Stimulated activated naive B cell treated with anti-CD40 and anti-IgM and Interleukin-4, amounts not matched to agents 10 μg/mL and 1 μg/mL and 100 μg/mL, for 72 hours (primary cell): ENCODE measurements at places on chromosomes 16 and 17.

- DNase-seq: no peak
These were observed 251.6 kb upstream of the FOXF1 start for GRCh38 chr16:86258713-86259112.

- DNase-seq: peak; percentile 93
These were observed at the start of gene KCTD13 for GRCh38 chr16:29925781-29926710. Gene KCTD13, minus strand, starts transcription at chr16:29926226. Its CDS starts 193 bp downstream, at chr16:29926033.

DNA sequence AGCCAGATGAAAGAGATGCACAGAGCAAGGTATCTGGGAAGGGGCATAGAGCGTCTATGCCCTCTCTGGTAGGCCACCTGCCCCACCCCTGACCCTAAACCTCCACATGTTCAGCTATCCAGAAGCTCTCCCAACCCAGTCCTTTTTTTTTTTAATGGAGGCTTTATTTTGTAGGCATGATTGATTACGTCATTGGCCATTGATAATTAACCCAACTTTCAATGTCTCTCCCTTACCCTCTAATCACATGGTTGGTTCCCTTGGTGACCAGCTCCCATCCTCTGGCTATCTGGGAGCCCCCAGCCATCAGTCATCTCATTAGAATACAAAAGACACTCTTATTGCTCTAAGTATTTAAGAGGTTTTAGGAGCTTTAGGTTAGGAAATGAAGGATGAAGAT lies 14.3 kb upstream of the CES5A start:
- DNase-seq: no peak

- no peak for DNase-seq
These were observed 83.4 kb downstream of the ZDHHC7 start for GRCh38 chr16:84927621-84928591.

GRCh38 chr16:12625068-12625467 lies 178.6 kb downstream of the CPPED1 start:
- no peak for DNase-seq

DNA sequence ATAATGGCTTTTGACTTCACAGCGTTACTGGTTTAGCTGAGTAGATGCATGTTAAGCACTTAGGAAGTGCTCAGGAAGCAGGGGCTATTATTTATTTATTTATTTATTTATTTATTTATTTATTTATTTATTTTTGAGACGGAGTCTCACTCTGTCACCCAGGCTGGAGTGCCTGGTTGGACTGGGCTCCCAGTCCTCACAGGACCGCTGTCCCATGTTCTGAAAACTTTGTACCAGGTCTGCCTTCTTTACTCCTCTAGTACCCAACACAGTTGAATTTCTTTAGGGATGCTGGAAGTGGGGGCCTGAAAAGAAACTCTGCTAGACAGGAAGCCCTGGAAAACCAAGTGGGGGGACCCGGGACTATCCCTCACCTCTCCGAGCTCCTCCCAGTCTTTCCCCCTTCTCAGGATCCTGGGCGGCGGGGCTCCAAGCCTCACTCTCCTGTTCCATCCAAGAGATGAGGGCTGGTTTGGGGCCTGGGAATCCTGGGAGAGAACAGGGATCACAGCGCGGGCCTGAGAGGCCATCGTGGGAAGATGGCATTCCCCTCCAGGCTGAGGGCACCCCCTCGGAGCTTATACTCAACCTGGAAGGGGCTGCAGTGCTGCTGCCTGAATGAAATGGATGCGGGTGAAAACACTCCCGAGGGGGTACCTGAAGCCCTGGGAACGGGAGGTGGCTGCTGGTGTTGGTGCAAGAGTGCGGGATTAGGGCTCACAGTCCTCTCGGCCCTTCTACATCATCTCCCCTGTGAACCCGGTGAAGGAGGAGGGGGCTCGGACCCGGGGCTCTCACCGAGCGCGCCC lies 674 bp downstream of the ZNF688 start:
- no peak for DNase-seq

DNA sequence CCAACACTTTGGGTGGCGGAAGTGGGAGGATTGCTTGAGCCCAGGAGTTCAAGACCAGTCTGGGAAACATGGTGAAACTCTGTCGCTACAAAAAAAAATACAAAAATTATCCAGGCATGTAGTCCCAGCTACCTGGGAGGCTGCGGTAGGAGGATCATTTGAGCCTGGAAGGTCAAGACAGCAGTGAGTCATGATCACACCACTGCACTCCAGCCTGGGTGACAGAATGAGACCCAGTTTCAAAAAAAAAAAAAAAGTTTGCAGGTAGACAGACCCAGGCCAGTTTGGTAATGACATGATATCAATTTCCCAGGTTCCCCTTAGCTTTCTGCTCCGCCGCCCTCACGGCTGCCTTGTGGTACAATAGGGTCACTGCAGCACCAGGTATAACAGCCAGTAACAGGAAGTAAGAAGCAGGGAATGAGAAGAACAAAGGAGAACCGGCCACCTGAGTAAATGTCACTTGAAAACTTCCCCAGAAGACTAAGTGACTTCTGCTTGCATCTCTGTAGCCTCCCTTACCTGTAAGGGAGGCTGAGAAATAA lies 201.2 kb upstream of the HSBP1 start:
- no peak for DNase-seq

DNA sequence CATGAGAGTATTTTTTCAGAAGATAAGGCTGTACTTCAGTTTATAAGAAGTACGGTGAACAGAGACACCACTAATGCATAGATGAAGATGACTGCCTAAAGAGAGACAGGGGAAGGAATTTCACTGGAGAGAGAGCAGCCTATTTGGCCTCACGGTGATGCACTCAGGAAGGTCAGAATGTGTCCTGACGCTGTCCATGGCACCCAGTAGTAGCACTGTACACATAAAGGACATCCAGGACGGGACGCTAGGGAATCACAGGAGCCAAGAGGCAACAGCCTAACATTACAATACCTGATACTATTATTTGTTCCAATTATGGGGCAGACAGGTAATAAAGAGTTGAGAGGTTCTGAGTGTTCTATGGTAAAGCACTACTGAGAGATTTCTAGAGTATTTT lies 24.9 kb upstream of the LRRC37A start:
- no peak for DNase-seq

- DNase-seq: no peak
These were observed 33.9 kb downstream of the NGFR start for GRCh38 chr17:49528966-49529365.

DNA sequence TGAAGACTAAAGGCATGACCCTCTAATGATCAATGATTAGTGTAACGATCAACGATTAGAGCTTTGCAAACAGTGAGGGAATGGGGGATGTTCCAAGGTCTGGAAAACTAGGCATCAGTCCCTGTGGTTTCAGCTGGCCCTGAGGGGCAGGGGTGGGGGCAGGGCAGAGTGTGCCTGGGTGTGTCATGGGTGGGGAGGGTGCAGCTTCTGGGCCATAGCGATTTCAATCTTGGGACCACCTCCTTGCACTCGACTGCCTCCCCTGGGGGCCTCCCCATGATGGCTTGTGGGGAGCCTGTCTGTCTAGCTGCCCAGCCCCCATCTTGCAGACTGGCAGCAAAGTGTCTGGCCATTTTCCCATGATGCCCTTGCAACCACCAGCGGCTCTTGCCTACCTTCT lies 8.4 kb downstream of the TAC4 start:
- DNase-seq: no peak

GRCh38 chr16:1791256-1791942 lies 2.1 kb downstream of the IGFALS start:
- DNase-seq: no peak
